ENCODE measurements at places on chromosomes 7 and 10.

GRCh38 chr7:157475095-157475494 is 138.3 kb downstream of the DNAJB6 start:
- no peak for DNase-seq

DNA sequence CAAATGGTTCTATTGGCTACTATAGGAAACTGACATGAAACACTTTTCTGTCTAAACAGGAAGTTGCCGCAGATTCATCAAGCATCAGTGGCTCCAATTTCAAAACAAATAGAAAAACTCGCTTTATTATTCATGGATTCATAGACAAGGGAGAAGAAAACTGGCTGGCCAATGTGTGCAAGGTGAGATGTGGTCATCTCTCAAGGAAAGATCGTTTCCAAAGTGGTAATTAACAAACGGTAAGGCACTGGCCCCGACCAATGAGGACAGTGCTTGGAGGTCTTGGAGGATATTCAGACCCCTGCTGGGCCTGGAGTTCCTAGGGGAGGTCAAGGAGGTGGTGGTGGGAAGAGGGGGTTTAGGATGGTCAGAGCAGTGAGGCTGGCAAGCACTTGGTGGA is 2.6 kb downstream of the PNLIP start:
- DNase-seq, result no peak

DNA sequence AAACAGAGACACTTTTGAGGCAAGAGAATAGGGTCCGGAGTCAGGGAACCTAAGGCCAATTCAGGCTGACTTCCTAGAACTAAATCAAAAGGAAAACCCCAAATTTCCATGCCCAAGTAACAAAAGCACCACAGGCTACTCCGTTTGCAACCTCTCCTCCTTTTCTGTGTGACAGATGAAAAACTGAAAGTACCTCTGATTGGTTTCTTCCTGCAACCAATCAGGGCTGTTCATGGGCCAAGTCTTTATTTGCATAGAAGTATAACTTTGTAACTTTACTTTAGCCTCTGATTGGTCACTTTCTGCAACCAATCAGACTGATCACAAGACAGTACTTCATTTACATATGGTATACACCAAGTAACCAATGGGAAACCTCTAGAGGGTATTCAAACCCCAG is 239.9 kb upstream of the KCND2 start:
- DNase-seq, result no peak

DNA sequence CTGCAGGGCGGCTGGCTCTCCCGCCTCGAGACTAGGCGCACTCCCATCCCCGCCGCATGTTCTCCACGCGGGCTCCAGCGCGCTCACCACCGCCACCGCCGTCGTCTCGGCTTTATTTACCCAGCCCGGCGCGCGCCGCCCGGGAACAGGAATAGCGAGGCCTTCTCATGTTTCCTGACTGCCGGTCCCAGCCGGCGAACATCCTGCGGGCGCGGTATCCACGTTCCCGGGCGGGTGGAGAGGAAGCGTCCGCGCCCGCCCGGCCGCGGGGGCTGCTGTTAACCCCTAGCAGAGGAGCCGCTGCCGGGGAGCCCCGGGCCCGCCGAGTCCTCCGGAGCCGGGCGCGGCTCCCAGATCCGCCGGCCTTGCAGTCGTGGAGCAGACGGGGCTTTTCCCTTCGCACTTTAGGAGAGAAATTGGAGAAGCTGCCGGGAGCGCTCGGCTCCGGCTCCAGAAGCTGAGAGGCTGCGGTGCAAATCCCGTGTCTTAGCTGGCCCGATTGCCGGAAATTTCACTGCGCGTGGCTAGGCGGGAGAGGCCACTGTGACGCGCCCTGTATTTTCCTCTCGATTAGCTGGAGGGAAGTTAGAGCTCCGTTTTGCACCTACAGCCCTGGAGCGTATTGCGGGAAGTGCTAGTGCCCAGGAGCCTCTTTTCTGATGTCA is at the start of gene MKX:
Gene MKX, minus strand, starts transcription at position 88 of the 665 bp plus-strand sequence. CDS start 2,404 bp downstream, outside the sequence.
- peak; percentile 42 for DNase-seq
